Type B pancreatic cell (in vitro differentiated cells): ENCODE measurements at places on chromosomes 4 and X.

GRCh38 chrX:66200050-66200664, 36.1 kb downstream of the HEPH start:
- DNase-seq, result no peak

DNA sequence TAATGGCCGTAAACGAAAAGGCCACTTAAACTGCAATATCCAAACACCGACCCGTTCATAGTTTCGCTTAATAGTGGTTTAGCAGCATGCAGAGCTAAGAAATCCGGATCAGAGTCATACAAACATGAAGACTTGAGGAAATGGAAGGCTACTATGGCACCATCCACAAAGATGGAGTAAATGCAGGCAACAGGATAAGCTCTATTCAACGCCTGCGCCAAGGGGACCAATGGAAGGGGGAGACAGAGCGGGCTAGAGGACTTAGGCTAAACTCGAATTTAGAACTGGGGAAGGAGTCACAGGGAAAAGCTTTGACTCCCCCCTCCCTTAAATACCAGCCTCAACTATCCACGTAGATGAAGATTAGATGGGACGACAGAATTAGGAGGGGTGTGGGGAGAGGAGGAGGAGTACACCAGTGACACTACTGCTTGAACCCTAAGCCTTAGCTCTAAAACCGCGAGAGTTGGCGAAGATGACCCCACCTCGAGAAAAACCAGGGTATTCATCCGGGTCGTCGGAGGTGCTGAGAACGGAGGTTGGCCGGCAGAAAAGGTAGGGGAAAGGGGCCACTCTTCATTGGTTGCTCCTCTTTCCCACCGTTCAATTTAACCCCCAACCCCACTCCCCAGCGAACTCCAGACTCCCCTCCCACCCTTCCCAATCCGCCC, 3.5 kb downstream of the HUWE1 start:
- DNase-seq, result no peak

DNA sequence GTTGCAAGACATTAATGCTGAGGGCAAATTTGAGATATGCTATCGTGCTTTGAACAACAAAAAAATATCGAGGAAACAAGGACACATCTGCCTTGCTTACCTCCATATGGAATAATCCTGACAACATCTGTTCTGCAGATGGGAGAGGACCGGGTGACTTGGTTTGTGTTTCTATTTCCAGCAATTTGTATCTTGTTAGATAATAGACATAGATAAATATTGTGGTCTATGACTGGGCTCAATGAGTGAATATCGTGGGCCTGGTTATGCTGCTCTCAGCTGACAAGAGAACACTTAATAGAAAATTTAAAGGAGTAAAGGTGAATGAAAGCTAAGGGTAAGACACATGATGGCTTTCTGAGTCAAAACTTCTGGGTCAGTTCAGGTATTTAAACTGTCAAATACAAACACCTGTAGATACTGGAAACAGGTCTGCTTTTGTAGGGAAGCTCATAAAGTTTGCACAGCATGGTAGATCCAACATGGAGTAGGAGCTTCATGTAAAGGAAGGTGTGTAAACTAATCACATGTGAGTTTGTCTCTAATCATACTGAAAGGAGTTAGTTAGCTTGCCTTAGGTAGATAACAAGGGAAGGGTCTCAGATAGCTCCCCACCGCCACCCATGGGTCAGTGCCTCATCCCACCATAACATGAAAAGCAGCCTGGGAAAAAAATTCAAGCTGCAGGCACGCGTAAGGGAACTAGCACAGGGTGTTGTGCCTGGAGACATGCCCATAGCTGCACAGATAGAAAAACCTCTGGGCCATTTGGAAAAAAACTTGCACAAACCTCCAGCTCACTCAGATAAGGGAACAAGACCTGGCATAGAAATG, 904.1 kb upstream of the EPHA5 start:
- no peak for DNase-seq

DNA sequence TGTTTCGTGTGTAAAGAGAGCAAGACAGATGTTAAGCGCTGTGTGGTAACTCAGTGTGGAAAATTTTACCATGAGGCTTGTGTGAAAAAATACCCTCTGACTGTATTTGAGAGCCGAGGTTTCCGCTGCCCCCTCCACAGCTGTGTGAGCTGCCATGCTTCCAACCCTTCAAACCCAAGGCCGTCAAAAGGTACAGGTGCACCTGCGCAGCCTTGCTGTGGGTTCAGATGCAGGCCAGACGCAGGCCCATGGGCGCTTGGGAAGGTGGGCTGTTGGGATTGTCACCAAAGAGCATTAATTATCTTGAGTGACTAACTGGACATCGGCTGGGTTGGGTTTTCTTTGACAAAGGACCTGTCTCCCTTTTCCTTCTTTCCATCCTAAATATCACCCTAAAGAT, 55.4 kb downstream of the NELFA start:
- no peak for DNase-seq

DNA sequence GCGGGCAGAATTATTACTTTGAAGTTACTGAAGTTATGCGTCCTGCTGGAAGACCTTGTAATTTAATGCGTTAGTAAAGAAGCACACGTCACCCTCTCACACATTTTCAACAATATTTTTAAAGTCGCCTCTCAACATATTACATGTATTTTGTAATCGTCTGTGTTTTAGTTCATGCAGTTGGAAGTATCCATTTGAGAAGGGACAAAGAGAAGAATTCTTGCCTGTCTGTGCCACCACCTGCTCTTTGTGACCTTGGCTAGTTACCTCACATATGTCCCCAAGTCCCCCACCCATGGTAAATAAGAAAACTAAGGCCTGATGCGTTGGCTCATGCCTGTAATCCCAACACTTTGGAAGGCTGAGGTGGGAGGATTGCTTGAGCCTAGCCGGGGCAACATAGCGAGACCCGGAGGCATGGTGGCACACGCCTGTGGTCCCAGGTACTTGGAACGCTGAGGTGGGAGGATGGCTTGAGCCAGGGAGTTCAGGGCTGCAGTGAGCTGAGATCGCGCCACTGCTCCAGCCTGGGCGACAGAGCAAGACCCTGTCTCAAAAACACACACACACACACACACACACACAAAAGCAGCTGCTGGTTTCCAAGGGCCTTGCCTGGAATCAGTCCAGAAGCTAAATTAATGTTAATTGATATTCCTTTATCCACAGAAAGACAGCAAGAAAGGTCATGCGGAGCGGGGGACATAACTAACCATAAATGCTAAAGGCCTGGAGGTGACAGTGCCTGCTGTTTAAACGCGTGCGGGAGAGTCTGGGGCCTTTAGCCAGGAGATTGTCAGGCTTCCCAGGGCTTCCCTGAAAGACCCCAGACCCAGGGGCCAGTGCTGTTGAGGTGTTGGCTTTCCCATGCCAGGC, 811 bp downstream of the TMEM187 start:
- peak; percentile 66 for DNase-seq

DNA sequence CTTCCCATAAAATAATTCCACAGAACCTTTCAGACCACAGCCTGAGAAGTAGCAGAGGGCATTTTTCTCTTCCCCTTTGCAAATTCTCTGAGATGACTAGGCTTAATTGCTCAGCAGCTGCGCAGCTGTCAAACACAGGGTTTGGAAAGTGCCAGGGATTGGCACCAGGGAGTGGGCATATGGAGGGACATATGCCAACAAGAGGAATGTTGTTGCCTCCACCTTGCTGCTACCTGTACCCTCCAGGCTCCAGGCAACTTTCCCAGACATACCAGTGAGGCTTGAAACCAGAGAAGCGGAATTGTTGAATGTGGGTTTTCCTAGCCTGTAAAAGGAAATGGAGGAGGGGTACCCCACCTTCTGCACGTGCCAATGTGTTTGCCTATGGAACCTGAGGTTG, 256.2 kb upstream of the GPR101 start:
- DNase-seq, result no peak

- DNase-seq, result no peak
Measured at GRCh38 chrX:74434336-74434735, 13.0 kb downstream of the SLC16A2 start.

DNA sequence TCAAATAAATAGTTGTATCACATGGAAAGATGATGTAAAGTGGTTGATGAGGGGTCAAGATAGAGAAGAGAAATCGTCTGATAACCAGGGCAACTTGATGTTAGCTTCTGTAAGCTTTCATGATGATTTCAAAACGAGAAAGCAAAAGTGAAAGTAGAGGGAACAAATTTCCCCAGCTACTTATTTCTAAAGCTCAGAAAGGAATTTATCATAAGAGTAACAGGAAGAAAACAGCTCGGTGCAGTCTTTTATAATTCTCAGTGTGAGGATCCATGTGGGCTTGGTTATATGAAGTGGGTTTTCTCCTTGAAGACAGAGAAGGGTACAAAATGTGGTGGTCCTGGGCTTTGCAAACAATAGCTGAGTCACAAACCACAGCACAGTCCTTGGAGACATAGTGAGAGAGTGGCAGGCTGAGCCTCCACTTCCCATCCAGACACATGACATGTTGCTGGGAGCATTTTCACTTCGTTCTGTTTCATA, 32.1 kb upstream of the GLRA2 start:
- DNase-seq, result no peak

DNA sequence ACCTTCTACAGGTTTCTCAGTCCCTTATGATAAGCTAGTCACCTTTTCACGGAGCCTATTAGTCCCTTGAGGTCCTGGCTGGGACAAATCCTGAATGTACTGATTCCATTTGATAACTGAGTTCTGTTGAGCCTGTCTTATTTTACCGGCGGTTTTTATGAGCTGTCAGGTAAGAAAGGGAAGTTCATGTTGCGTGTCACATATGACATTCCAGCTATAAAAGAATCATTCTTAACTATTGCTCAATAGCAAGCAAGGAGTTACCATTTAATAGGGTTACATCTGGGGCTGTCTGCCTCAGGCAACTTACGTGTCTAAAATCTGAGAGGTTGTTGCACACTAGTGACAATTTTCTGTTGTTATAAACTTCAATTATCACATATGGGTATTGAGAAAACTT, 394.6 kb downstream of the TECRL start:
- DNase-seq, result no peak

GRCh38 chr4:188328966-188329365, 189.7 kb downstream of the TRIML1 start:
- DNase-seq, result no peak

DNA sequence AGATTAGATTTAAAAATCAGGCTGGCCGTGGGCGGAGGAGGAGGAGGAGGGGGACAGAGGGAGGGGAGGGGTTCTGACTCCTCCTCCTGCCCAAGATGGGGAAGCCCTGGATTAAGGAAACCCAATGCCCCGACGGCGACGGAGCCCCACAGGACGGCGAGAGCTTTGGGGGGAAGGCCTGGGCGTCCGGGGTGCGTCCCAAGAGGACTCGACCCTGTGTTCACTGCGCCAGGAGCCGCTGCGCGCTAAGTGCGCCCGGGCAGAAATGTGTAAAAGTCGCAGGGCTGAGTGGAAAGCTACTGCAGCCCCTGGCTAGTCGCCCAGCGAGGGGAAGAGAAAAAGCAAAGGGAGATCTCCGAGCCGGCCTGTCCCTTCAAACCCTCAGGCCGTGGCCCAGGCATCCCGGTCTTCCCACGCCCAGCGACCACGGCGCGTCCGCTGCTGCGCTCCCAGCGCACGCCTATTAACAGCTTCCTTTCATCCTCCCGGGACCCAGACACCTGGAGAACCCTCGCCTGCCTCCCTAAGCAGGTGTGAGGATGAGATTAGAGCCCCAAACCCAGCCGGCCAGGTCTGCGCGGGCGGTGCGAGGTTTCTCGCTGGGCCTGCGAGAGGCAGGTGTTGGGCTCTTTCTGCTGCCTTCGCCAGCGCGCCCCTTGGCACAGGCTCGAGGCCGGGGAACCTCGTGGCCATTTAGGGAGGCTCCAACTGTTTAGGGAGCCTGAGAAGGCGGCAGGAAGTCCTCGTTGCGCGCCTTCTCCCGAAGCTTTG, 1.4 kb upstream of the RPS6KA3 start:
- peak; percentile 69 for DNase-seq

DNA sequence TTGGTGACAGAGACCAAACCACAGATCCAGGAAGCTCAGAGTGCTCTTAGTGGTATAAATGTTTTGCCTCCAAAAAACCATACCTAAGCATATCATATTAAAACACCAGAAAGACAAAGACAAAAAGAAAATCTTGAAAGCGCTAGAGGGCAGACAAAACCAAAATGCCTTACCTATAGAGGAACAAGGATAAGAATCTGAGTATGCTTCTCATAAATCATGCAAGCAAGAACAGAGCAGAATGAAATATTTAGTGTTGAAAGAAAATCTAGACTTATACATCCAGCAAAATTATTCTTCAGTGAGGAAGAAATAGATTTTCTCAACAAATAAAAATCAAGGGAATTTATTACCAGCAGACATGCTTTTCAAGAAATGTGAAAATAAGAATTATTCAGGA, 941.0 kb upstream of the INTU start:
- no peak for DNase-seq
